ENCODE measurements at places on chromosomes 3 and 15.

DNA sequence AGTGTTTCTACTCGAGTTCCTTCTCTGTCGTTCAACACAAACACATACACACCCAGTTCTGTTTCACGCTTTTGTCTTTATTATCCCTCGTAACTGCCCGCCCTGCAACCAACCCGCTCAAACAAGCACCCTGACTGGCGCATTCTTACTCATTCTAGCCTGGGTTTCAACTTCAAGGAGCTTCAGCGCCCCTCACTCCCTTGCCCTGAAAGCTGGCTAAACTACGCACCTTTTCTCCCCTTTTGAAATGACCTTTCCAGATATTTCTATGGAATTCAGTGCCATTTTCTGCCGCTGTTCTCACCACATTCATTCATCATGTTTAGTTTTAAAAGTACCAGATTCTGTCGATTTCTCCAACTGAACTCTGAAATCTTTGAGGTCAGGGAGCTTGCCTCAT, 653 bp upstream of the MFSD1 start:
- no peak for DNase-seq

DNA sequence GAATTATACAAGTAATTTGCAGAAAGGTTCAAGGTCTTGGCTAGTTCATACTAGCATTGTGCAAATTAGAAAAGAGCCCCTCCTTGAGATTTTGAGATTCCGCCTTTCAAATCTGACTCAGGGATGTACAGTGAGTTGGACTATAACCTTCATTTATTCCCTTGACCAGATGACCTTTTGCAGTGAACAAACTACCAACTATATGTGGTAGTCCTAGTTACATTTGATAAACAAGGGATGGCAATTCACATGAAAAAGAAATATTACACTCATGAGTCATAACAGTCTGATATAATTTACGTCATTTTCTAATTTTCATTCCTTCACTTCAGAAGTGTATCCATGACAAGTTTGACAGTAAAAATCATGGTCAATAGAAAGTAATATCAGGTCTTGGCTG, 860.4 kb downstream of the ROBO1 start:
- DNase-seq = no peak

- DNase-seq = no peak
Measured at GRCh38 chr15:94295275-94295674, 63.9 kb downstream of the MCTP2 start.

DNA sequence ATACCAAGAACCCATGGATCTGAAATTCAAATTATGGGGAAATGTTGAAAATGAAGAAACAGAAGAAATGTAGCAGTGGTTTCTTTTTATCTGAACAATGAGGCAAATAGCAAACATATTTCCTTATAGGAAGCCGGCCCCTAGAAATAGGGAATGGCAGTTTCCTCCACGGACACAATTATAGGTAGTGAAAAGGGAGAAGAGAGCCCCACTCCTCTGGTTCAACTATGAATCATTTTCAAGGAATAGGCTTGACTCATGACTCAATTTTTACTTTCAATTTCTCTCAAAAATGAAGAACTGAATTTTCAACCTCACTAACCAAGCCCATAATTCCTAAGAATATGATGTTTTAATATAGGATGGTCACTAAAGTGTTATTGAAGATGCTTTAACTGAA, 243.1 kb downstream of the MECOM start:
- no peak for DNase-seq

GRCh38 chr3:69309814-69310213, 76.1 kb downstream of the FRMD4B start:
- no peak for DNase-seq

- DNase-seq = no peak
Measured at GRCh38 chr3:7074217-7074616, 213.3 kb downstream of the GRM7 start.

- DNase-seq = no peak
Measured at GRCh38 chr15:65796610-65797078, 4.6 kb upstream of the DENND4A start.
